ENCODE measurements at places on chromosomes 7 and 10. TPM values are rescaled to one million over a fixed set of nuclear protein-coding genes. Genes with fewer than 3 reads are reported as not detected.

- DNase-seq = no peak
Measured at GRCh38 chr10:17233286-17233991, 5.4 kb downstream of the VIM start.

ASB4 gene
- not detected for total RNA-seq

GRCh38 chr7:32774541-32774951 is 117.0 kb downstream of the KBTBD2 start:
- DNase-seq = no peak

PRLHR gene
- not detected for total RNA-seq

UBTD1 gene
- total RNA-seq = 1.9 TPM

NKX1-2 gene
- not detected for total RNA-seq
